ENCODE measurements at places on chromosomes 3 and 15. TPM values are rescaled to one million over a fixed set of nuclear protein-coding genes. Genes with fewer than 3 reads are reported as not detected.
A peak's percentile ranks its signal among the peaks of the same experiment; 100 is the strongest.

DNA sequence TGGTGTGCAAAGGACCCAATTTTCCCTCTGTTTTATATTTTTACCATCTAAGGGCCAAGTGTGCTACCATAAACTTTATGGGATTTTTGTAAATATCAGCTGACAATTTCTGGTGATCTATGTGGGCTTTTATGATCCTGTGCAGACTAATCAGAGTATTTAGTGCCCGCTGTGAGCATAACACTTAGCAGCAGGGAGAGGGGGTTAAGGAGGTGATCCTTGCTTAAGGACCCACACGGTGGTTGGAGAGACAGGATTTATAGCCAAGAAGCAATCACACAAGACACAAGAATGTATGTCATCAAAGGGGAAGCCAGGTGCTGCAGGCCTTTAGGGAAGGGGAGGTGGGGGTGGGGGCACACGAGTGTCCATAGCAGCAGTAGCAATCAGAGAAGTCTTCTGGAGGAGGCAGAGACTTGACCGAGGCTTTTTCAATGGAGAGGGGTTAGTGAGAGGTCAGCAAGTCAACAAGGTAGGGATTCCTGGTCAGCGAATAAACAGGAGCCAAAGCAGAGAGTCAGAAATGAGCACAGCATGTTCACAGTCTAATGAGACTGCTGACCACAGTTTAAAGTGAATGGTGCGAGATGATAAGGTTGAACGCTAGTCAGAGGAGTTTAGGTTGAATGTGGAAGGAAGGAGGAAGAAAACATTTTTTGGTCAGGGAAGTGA lies 4.5 kb upstream of the CACNA1D start:
- DNase-seq = no peak

DNA sequence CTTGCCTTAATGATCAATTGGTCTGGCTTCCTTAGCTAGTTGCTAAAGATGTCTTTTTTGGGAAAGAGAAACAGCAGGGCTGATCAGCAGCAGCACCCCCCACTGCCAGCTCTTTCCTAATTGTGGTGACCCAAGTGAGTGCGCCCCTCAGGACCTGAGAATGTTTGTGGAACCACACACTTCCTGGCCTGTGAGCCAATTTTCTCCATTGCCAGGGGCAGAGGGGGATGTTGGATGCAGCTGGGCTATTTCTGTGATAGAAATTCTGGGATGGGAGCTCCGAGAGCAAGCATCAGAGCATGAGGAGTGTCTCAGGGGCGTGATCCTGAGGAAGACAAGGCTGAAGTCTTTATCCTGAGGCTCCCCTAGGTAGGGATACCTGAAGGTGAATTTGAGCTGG lies 66.6 kb downstream of the CLDN11 start:
- no peak for DNase-seq

DNA sequence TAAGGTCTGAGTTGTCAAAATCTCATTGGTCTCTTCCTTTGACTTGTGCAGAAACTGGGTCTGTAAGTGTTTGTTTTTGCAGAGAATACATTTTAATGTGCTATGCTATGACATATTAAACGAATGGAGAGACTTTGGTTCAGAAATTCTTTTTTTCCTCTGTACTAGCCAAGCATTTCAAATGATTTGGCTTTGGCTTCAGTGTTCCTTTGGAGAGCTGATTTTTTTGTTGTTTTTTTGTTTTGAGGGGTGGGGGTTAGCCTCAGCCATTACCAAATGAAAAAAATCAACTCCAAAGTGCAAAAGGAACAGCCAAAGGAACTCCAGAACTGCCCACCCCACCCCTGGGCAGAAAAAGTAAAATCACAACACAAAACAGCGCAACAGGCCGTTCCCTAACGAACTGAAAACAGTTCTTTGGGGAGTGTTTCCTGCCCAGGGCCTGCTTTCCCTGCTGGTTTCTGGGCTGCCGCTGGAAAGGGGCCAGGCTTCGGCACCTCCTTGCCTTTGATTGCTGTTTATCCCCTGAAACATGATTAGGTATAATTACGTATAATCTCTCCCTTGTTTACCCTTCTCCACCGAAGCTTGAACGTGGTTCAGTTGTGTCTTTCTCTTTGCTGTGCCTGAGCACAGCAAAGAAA lies 57.6 kb upstream of the NEO1 start:
- peak; percentile 31 for DNase-seq

SMCO1 gene
- 28.4 TPM for total RNA-seq

DNA sequence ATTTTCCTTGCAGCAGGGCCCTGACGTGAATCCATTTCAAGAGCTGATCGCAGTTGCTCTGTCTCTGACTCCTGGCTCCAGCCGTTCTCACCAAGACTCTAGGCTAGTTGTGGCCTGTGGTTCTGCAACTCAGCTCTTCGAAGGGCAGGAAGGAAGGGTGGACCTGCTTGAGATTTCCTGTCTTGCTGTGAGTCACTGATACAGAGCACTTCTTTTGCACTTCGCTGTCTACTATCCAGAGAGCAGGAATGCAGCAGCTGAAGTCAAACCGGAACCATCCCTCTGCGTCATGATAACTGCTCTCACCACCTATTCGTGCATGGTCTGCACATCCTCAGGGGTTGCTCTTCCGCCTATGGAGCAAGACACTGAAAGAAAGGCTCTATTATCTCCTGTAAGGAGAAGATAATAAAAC lies 59.7 kb downstream of the RAP2B start:
- DNase-seq = peak; percentile 65

GRCh38 chr3:24405057-24405456 lies 89.6 kb downstream of the THRB start:
- DNase-seq = no peak

ECE2 gene
- 2.3 TPM for total RNA-seq

CLSTN2 gene
- total RNA-seq = 31.5 TPM

DNA sequence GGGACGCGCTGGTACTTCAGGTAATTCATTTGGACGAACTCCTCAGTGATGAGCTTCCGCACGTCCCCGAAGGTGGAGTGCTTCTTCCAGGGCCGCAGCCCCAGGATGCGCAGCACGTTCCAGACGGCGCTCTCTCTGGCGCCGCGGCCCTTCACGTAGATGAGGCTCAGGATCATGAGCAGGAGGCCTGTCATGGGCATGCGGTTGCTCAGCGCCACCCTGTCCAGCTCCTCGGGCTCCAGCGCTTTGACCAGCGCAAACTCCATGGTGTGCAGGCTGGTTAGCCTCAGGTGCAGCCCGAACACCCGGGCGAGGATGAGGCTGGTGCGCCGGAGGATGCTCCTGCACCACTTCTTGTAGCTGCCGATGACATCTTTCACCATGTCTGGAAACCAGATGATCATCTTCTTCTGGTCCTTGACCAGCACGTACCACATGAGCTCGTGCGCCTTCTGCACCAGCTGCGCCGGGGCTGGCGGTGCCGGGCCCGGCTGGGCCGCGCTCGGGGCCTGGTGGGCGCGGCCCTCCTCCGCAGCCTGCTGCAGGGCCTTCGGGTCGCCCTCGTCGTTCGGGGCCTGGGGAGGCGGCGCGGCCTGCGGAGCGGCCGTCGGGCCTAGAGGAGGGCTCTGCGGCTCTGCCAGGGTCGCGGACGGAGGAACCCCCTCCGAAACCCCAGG lies 501 bp downstream of the NDN start:
- peak; percentile 44 for DNase-seq

- DNase-seq = peak; percentile 78
Observed at GRCh38 chr3:141011232-141011996, 39.7 kb upstream of the SPSB4 start.

CCDC191 gene
- 1.8 TPM for total RNA-seq
